ENCODE measurements at places on chromosomes 7 and 10. TPM values are rescaled to one million over a fixed set of nuclear protein-coding genes. Genes with fewer than 3 reads are reported as not detected.

CDCA7L gene
- total RNA-seq = 91.6 TPM

THSD7A gene
- total RNA-seq = 12.7 TPM

GNGT1 gene
- not detected for total RNA-seq

CLRN3 gene
- total RNA-seq = not detected

MICALL2 gene
- total RNA-seq = 58.7 TPM

PDE6C gene
- not detected for total RNA-seq

HOXA6 gene
- total RNA-seq = 20.7 TPM

ALOX5 gene
- not detected for total RNA-seq

NUTM2A gene
- 0.14 TPM for total RNA-seq
